H7 (cell line): ENCODE measurements at places on chromosomes 12 and 14. TPM values are rescaled to one million over a fixed set of nuclear protein-coding genes. Genes with fewer than 3 reads are reported as not detected.

Gene RNASE7
- total RNA-seq: not detected in 2 replicates

- no peak for DNase-seq
These were observed 21.0 kb upstream of the CIPC start for GRCh38 chr14:77077040-77077439.

- no peak for DNase-seq
These were observed 234.8 kb upstream of the TMPO start for GRCh38 chr12:98280621-98281020.

- no peak for DNase-seq
These were observed 64.9 kb downstream of the TMX1 start for GRCh38 chr14:51304941-51305340.

Gene GALNT9
- total RNA-seq: 0.44 and 0.45 TPM in 2 replicates

DNA sequence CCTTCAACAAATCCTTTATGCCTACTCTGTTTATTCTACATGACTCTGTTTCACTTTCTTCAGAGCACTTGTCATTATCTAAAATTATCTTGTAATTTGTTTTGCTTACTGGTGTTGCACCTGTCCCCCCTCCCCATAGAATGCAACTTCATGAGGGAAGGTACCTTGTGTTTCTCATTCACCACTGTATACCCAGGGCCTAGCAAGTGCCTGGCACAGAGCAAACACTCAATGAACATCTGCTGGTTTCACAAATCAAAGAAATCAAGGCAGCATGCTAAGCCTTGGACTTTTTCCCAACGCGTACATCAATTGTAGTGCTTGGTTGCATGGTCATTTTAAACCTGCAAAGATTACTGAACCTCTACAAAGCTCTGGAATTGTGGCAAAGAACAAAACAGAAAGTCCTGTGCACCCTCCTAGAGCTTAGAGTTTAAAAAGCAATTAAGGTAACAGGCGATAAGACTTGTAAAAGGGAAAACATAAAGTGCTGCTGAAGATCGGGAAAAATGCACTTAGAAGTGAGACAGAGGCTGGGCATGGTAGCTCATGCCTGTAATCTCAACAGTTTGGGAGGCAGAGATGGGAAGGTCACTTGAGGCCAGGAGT lies 479.1 kb downstream of the MED13L start:
- no peak for DNase-seq

GRCh38 chr12:7269273-7269672 lies 34.6 kb upstream of the ACSM4 start:
- no peak for DNase-seq

DNA sequence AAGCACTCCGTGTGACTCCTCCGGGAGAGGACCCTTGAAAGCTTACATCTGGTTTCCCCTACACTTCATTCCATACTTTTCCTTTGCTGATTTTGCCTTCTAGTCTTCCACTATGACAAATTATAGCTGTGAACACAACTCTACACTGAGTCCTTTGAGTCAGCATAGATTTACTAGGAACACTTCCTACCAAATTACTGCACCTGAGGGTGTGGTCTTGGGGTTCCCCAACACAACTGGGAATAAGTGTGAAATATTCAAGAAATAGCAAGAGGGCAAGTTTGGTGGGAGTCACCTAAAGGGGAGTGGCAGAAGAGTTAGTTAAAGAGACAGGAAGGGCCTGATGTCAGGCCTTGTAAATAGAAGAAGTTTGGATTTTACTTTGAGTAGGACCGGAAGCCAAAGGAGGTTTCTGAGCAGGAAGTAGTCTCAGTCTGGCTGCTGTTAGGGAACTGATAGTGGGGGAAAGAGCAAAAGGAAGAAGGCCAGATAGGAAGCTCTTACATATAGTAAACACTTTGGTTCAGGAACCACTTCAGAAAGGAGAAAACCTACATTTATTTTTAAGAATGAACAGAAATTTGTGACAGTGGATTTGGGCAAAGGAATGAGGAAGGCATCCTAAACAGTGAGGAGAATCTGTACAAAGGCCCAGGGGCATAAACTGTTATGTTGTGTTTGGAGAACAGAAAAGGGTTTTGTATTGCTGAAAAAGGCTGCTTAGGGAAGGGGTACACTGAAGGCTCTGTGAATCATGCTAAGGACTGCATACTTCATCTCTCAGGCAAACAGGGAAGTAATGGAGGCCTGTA lies 14.2 kb downstream of the SEL1L start:
- DNase-seq: no peak

Gene BATF
- total RNA-seq: not detected in 2 replicates

GRCh38 chr12:131113568-131114270 lies 160.0 kb downstream of the ADGRD1 start:
- DNase-seq: no peak

GRCh38 chr12:49057888-49058287 lies 2.7 kb downstream of the KMT2D start:
- DNase-seq: no peak

GRCh38 chr14:94120667-94121340 lies 8.6 kb downstream of the IFI27L2 start:
- DNase-seq: no peak

Gene RAB2B
- 21.5 and 26.8 TPM in 2 replicates for total RNA-seq

Gene CFAP251
- total RNA-seq: 0.15 and 0.24 TPM in 2 replicates

Gene DIP2B
- total RNA-seq: 13.7 and 17.6 TPM in 2 replicates

- DNase-seq: peak; percentile 4
These were observed 184.5 kb downstream of the NUBPL start for GRCh38 chr14:31745741-31746140.

DNA sequence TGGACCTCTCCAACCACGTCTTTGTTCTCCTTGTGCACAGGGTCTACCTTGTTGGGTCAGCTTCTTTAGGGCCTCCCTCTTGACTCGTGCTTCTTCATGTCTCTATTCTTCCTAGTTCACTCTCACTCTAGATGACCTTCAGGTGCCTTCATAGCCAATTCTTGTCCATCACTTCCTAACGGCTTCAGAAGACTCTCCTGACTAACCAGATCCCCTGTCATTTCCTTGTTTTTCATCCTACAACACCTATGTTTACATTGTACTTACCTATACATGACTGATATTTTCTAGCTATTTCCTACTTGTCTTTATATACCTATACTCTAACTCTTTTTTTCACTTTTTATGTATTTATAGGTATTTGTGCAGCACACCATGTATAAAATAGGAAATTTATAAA lies 117.1 kb downstream of the RPS6KA5 start:
- no peak for DNase-seq

- DNase-seq: no peak
These were observed 51.8 kb downstream of the GLT1D1 start for GRCh38 chr12:128905003-128905544.

GRCh38 chr12:127118251-127118650 lies 1148.7 kb upstream of the TMEM132C start:
- DNase-seq: no peak

DNA sequence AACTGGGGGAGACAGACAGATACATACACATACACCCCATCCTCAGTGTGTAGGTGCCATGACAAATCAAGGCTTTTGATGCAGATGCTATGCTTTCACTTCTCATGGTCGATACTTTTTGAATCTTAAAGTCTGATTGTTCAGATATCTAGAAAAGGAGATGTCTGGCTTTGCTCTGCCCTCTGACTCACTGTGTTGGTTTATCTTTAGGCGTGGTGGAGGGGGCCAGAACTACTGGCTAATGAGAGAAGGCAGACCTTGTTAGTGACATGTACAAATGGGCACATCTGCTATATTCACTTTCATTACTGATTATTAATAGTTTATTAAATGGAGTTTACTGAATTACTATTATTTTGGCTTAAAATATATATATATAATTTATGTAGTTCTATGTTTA lies 444.3 kb upstream of the RGS6 start:
- DNase-seq: no peak

DNA sequence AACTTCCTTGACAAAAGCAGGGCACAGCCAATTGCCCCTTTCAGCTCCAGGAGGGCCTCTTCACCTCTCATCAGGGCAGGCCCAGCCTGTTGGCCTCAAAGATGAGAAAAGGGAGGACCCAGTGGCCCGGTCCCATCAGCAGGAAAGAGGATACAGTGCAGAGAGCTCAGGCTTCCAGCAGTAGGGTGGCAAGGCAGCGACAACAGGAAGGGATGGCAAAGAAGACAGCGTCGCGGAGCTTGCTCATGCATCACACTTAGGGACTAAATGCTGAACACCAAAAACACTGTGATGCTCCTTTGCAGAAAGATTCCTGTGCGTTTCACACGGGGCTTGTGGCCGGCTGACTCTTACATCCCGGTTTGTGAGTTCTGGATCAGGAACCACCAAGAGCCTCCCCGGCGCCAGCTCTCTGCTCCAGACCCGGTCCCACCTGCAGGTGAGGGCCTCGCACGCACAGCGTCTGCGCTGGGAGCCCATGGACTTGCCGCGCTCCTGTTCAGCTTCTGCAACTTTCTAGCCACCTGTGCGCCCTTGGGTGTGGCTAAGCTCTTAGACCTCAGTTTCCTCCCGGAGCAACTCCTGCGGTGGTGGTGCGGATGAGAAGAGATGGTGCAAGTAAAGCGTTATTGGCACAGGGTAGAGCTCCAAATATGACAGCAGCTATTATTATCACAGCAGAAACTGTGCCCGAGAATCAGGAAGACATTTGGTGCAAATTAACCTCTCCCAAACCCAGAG lies 15.3 kb upstream of the BCL7A start:
- peak; percentile 36 for DNase-seq

Gene LAG3
- 0.35 and 2.0 TPM in 2 replicates for total RNA-seq

Gene TDG
- 41.2 and 41.4 TPM in 2 replicates for total RNA-seq

- no peak for DNase-seq
These were observed 134.0 kb downstream of the DIO2 start for GRCh38 chr14:80077262-80077661.
